Activated T-helper 1 cell treated with anti-CD3 and anti-CD28 coated beads, Interleukin-12 subunit alpha, Interleukin-12 subunit beta, Interleukin-2, Interleukin-4 antibody, amounts not matched to agents 30 ng/mL and 10 ng/mL and 1 ng/mL, durations not matched to agents 14 hours and 24 hours and 36 hours (primary cell): ENCODE measurements at places on chromosomes 12 and 14.

GRCh38 chr12:11746940-11747716 lies 97.7 kb downstream of the ETV6 start:
- no peak for DNase-seq

- no peak for DNase-seq
Observed at GRCh38 chr14:75751296-75751695, 90.2 kb downstream of the TTLL5 start.

DNA sequence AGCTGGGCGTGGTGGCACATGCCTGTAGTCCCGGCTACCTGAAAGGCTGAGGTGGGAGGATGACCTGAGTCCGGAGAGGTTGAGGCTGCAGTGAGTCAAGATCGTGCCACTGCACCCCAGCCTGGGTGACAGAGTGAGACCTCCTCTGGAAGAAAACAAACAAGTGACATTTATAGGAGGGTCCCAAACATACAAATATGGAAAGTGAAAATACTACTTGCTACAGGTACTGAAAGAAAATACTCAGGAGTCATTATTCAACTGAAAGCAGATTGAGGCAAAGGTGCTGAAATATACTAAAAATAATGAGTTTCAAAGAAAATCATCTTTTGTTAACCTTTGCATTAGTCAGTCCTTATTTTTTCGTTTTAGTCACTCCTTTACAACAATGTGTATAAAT lies 53.5 kb downstream of the ETV6 start:
- no peak for DNase-seq

DNA sequence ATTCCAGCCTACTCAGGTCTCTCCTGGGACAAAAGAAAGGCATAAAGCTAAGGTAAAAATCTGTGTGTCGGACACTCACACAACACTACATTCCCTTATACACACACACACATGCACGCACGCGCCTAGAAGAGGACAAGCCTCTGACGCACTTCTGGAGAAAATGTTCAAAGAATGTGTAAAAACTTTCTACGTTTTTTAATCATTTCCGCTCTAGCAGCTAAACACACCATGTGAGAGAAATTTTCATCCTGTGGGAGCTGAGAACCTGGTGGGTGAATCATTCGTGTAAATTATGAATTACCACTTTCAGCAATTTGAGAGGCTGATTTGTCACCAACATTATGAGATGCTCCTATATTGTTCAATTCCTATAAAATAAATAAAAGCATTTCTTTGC lies 494.5 kb downstream of the TMEM132D start:
- no peak for DNase-seq

DNA sequence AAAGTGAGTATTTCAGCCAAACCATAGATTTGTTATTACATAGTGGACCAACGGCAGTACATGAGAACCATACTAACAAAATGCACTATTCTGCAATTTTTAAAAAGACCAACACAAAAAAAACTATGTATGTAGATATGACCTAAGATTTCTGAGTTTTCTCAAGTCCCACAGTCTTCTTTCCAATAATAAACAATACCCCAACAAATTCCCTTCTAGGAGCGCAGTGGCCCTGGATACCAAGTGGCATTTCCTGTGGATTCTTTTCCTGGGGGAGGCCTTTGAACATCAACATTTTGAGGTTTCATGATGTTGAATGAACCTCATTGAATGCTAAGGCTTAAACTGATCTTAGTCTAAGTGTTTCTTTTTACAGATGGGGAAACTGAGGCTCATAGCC lies 210.5 kb downstream of the BCAT1 start:
- no peak for DNase-seq

- no peak for DNase-seq
Observed at GRCh38 chr12:2457933-2458414, 336.8 kb upstream of the FKBP4 start.
